Renal cortex interstitium (tissue), 15 donors: ENCODE measurements at places on chromosomes 4 and X. TPM values are rescaled to one million over a fixed set of nuclear protein-coding genes. Genes with fewer than 3 reads are reported as not detected.

DNA sequence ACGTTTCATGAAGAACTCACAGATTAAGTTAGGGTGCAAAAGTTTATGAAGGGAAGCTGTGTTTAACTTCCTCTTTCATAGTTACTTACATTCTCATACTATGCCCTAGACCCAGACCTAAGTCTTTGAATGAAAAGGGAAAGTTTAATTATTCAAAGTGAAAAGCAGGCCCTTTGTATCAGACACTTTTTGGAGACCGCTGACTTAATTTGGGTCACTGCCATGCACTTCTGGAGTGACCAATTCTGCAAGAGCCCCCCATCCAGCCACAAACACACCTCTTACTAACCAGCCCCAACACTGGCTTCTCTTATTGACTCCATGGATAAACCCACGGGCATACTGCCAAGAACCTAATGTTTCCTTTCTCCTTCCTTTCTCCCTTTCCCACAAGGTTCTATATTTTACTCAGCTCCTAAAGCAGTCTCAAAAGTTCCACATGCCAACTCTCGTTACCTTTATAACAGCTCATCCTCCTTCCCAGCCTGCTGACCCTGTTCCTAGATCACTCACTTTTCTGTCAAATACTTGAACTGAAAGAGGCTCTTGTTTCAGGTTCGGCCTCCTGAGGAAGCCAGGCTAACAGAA lies 34.5 kb downstream of the ABCE1 start:
- no peak for DNase-seq

- DNase-seq: no peak
Measured at GRCh38 chr4:898869-899555, 33.1 kb downstream of the GAK start.

DNA sequence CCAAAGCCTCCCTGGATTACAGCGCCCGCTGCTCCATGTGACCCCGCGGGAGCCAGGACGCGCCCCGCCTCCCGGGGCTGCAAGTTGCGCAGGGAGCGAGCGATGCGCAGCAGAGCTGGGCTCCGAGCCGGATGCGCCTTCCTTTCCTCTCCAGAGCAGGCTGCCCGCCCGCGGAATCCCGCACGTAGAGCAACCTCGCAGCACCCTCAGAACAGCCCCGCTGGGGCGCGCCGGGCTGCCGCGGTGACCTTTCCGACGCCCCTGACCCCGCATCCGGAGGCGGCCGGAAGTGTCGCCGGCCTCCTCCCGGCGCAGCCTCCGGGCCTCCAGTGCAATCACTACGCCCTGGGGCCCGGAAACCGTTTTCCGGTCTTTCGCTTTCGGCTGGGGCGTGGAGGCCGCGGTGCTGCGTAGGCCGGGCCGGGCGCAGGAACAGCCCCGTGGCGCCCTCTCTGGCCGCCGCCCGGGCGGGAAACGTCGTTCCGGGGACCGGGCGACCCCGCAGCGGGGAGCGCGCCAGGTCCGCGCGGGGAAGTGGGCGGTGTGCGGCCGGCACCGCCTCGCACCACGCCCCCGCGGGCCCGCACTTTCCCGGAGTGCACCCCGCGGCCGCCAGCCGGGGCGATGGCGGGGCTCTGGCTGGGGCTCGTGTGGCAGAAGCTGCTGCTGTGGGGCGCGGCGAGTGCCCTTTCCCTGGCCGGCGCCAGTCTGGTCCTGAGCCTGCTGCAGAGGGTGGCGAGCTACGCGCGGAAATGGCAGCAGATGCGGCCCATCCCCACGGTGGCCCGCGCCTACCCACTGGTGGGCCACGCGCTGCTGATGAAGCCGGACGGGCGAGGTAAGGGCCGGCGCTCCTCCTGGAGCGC lies at the start of gene CYP4V2:
Gene CYP4V2 (plus strand): TSS at position 368 of the 866 bp plus-strand sequence. CDS start 257 bp downstream, at position 625.
- peak; percentile 58 for DNase-seq

- DNase-seq: no peak
Measured at GRCh38 chrX:84336646-84337045, 148.6 kb upstream of the RPS6KA6 start.

Gene FAAH2
- polyA plus RNA-seq: 15.4 TPM

DNA sequence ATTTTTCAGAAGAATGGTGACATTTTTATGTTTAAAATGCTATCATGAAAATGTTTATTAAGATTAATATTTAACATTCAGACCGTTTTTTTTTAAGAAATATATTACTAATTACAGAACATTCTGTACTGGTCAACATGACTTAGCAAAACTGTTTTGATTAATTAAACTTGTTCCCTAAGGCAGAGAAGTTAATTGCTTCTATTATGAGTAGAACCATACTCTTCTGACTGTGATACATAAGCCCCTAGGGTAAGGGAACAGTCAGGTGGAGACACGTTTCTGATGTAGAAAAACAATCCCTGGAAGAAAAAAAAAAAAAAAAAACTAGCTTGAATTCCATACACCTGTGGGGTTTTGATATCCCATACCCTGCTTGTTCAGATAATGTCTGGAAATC lies 97.4 kb downstream of the GPM6A start:
- DNase-seq: no peak

GRCh38 chr4:66741081-66741480 lies 804.2 kb downstream of the CENPC start:
- no peak for DNase-seq

- DNase-seq: no peak
Measured at GRCh38 chr4:87192145-87192919, 28.1 kb downstream of the KLHL8 start.

- no peak for DNase-seq
Measured at GRCh38 chrX:108270280-108270679, 167.9 kb downstream of the COL4A6 start.

Gene KLF3
- 55.6 TPM for polyA plus RNA-seq

- no peak for DNase-seq
Measured at GRCh38 chr4:149831656-149832208, 16.1 kb upstream of the IQCM start.

DNA sequence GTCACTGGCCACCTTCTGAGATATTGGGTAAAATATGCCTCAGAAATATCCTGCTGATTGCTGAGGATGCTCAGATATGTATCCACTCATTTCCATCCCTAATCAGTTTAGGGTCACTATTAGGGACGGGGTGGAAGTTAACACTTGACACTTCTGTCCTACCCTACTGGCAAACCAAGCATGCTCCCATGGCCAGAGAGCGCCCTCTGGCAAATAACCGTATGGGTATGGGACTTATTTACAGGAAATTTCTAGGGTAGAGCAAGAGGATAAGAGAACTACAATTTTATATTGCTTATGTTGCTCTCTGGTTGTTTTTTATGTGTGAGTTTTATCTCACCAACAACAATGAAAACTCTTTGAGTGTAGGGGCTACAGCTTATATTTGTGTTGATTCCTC lies 86.8 kb upstream of the TSPAN7 start:
- no peak for DNase-seq

DNA sequence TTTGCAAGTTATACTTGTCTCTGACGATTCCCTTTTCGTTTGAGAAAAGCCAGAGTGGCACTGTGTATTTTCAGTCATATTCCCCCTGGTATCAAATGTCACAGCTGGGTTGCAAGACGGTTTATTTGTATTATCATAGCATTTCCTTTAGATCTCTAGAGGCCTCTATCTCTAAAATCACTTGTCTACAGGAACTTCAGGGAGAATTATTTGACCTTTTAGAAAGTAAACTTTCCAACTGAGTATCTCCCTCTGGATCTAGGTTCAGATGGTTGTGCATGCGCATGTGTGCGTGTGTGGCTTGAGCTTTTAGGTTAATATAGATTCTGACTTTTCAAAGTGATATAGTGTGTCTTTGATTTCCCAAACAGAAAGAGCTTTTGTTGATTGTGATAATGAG lies 15.1 kb upstream of the TAB3 start:
- DNase-seq: no peak

GRCh38 chr4:2408401-2408958 lies 10.0 kb downstream of the ZFYVE28 start:
- no peak for DNase-seq

Gene NCBP2L
- not detected for polyA plus RNA-seq

GRCh38 chr4:185364886-185365285 lies 30.8 kb downstream of the LRP2BP start:
- DNase-seq: no peak

DNA sequence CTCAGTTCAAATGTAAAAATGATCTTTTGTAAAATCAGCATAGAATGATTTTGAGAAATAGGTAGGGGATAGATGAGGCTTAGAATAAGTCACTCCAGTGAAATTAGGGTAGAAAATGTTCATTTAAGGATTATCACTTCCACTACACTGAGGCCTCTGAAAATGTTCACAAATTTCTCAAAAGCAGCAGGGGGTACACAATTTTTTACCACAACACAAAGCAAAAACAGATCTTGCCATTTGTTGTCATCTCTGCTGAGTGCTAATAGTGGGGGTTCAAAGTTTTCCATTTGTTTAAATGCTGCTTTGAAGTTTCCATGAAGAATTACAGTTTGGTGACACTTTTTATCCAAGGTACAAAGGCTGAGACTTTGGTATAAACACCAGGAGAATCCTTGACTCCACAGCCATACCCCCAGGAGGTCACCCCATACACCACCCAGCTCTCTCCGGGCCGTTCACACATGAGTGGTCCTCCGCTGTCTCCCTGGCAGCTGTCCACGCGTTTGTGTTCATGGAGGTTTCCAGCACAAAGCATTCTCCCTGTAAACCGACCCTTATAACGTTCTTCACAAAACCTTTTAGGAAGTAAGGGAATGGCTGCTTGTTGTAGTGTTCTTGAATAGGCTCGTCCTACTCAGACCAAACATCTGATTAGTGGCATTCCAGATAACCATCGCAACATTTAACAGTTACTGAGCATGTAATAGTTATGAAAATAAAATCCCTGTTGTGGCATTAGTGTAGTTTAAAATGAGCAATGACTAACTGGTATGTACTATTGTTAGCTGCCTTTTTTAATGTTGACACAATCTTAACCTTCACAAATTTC lies 71.0 kb downstream of the PRSS12 start:
- no peak for DNase-seq

GRCh38 chr4:155885666-155886065 lies 17.8 kb upstream of the TDO2 start:
- DNase-seq: no peak

Gene STBD1
- polyA plus RNA-seq: 2.0 TPM

Gene ALPK1
- polyA plus RNA-seq: 10.1 TPM

Gene IDH3G
- 69.9 TPM for polyA plus RNA-seq

- no peak for DNase-seq
Measured at GRCh38 chr4:8557151-8558076, 22.8 kb upstream of the GPR78 start.

- DNase-seq: no peak
Measured at GRCh38 chrX:23811108-23811651, 28.2 kb downstream of the SAT1 start.

GRCh38 chrX:130079824-130080406 lies 30.4 kb downstream of the ELF4 start:
- no peak for DNase-seq

- DNase-seq: no peak
Measured at GRCh38 chr4:113899271-113900070, 80.0 kb downstream of the ARSJ start.

Gene PDZD4
- polyA plus RNA-seq: 11.5 TPM

- no peak for DNase-seq
Measured at GRCh38 chrX:151099001-151099400, 77.4 kb upstream of the GPR50 start.

Gene MMRN1
- 1.6 TPM for polyA plus RNA-seq

DNA sequence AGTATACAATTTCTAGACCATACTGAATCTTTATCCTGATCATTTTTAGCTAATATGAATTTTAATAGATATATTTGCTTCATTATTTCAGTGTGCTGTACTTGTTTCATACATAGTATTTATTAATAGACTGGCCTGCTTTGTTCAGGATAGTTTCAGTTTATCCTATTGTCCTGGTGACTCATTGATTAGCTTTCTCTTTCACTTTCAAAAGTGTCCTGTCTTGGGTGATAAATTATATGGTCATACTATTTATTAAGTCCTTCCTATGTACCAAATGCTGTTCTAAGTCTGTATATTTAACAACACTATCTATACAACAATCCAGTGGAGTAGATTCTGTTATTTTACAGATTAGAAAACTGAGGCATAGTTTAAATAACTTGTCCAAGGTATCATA lies 153.8 kb upstream of the RAPGEF2 start:
- DNase-seq: no peak

Gene CDKL2
- polyA plus RNA-seq: 10.8 TPM

DNA sequence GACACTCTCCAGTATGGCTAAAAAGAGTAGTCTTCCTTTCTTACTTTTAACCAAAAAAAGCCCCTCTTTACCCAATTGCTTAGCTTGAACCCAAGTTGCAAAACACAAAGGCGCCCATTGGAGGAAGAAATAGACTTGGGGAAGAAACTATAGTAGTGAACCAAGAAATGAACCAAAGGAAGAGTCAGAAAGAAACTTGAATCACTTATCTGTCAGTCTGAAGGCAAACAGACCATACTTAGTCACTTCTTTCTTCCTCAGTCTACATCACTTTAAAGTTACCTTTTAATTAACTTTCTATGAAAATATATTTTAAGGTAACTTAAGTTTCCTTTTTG lies 161.4 kb upstream of the GIMD1 start:
- DNase-seq: no peak

- DNase-seq: no peak
Measured at GRCh38 chr4:81919810-81920209, 448.1 kb upstream of the RASGEF1B start.
